Motor neuron (in vitro differentiated cells): ENCODE measurements at places on chromosomes 5 and 9.

DNA sequence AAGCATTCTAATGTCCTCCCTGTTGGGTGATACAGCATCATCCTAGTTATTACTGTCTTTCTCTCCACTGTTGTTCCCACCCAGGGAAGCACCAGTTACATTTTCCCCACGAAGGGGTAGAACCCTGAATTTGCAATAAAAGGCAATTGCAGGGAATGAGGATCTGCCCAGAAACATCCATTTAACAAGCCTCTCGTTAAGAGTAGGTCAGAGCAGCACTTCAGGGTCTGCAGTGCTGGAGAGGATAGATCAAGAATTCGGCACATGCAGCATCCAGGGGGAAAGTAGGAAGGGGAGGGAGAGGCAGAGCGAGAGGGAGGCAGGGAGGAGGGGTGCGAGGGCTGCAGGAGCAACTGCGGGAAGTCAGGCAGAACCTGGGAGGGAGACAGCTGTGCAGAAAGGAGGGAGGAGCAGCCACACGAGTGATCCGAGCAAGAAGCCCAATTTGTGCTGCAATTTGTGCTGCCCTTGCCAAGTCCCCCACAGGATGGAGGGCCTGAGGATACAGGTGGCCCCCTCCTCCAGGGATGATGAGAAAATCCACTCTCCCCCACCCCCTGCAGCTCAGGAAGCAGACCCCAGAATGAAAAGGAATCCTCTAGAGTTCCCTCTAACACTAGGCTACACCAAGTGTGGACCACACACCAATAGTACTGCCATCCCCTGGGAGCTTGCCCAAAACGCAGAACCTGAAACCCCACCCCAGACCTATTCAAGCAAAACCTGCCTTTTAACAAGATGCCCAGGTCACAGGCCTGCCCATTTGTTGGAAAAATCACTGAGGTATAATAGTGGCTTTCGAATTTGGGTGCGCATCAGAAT lies 62.2 kb downstream of the EPB41L4B start:
- ATAC-seq: no peak

DNA sequence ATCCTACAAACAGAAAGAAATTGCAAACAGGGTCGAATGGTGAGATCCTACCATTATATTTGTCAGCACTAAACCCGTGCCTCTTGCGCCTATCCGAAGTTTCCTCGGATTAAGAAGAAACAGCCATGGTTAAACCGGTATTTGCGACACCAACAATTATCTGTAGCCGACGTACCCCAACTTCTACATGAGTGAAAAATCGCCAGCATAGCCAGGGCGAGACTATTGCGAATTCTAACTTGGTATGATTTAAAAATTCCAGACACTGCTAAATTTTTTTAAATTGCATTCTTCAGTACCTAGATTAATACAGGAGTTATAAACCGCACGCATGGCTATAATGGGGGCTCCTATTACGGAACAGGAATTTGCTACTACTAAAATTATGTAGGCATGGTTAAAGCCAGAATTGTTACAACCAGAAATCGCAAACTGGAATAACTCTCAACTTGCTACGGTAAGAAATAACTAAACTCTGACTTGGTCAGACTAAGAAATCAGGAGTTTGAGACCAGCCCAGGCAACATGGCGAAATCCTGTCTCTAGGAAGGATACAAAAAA lies 25.3 kb upstream of the ANXA2R start:
- no peak for ATAC-seq

GRCh38 chr5:79235261-79235633 lies 684 bp upstream of the JMY start:
- ATAC-seq: peak; percentile 32

DNA sequence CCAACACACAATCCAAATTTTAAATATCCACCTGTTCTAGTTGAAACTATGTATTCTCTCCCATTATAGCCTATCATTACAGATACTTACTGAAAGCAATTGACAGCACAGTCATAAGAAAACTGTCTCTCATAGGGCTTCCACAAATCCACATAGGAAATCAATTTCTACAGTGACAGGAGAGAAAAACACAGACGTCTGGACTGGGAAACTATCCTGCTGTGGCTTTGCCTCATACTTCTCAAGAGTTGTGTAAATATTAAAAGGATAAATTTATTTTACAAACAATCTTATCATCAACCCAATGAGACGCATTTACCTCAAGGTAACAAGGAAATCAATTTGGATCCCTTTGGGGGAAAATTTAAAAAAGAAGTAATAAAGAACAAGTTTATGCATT lies 517.5 kb downstream of the EFNA5 start:
- ATAC-seq: no peak

- ATAC-seq: no peak
Observed at GRCh38 chr5:164893071-164893470, 1387.7 kb downstream of the MAT2B start.
